ENCODE measurements at places on chromosomes 2 and 18.

GRCh38 chr2:2291500-2292260 lies 39.4 kb downstream of the MYT1L start:
- DNase-seq, result no peak

DNA sequence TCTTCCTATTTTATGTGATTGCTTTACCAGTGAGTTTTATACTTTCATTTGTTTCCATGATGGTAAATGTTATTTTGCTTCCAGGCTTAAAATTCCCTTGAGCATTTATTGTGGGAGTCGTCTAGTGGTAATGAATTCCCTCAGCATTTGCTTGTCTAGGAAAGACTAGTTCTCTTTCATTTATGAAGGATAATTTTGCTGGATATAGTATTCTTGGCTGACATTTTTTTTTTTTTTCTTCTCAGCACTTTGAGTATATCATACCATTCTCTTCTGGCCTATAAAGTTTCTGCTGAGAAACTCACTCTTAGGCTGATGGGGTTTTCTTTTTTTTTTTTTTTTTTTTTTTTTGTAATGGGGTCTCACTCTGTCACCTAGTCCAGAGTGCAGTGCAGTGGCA lies 99.1 kb downstream of the EDAR start:
- DNase-seq, result no peak

GRCh38 chr2:231557571-231558217 lies 27.4 kb upstream of the NMUR1 start:
- peak; percentile 20 for DNase-seq

GRCh38 chr2:239675826-239676715 lies 275.3 kb upstream of the HDAC4 start:
- no peak for DNase-seq

GRCh38 chr2:137741784-137742362 lies 222.4 kb upstream of the HNMT start:
- no peak for DNase-seq

- DNase-seq, result no peak
These were observed 23.5 kb downstream of the GPD2 start for GRCh38 chr2:156459720-156460119.

DNA sequence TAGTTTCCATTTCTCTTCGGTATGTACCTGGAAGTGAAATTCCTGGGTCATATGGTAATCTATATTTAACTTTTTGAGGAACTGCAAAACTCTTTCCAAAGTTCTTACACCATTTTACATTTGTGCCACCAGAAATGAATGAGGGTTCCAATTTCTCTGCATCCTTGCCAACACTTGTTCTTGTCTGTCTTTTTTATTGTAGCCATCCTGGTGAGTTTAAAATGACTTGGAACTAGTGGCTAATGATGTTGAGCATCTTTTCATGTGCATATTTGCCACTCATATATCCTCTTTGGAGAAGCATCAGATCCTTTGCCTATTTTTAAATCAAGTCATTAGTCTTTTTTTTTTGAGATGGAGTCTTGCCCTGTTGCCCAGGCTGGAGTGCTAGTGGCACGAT lies 59.4 kb downstream of the MALT1 start:
- DNase-seq, result no peak

GRCh38 chr2:68952887-68953521 lies at the start of gene GKN2:
TSS of gene GKN2 (minus strand) at chr2:68952893. CDS start at chr2:68952861, 32 bp downstream.
- DNase-seq, result no peak

- no peak for DNase-seq
These were observed 294.7 kb downstream of the MEIS1 start for GRCh38 chr2:66729416-66730330.

DNA sequence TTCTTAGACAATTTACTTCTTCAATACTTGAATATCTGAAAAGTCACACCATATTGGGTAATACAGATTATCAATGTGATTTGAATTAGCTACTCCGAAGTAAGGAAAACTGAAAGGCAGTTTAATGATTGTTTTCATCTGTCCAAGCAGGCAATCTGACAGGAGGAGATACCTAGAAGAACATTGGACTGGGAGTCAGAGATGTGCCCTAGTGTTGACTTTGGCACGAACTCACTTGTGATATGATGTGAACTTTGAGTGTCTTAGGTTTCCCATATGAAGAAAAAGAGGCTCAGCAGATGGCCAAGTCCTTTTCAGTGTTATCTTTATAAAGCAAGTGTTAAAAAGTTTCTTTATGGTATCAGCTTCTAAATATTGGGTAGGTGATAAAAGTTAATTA lies 287.1 kb downstream of the MTX2 start:
- DNase-seq, result no peak

DNA sequence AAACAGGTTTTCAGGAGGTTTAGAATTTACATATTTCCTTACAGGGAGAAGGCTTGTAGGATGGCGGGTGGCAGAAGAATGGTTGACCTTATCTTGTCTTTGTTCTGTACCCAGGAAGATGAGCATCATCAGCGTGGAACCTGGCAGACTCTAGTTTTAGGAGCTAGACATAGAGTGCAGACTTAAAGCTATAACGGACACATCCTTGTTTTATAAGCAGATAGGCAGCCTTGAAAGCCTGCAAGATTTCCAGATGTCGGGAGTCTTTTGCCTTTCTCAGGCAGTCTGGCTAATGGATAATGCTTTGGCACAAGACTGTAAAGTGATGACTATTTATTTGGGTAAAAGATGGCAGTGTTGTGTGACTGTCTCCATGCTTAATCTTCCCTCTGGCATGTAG lies 11.7 kb downstream of the AQP12B start:
- no peak for DNase-seq

DNA sequence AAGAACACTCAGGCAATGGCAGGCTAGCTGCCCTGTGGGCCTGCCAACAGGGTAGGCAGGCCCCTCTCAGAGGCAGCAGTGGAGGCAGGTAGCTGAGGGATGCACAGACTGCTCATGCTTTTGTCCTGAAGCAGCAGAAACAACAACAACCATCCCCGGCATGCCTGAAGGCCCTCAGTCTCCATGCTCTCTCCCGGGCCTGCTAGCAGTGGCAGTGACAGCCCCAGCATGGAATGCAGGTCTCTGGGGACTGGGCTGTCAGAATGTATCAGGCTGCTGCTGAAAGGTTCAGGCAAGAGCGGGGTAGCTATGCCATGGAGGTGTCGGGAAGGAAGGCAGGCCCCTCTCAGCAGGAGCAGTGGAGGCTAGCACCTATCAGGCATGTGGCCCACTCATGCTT lies 209.8 kb downstream of the KCNJ3 start:
- DNase-seq, result no peak

- no peak for DNase-seq
These were observed 898.7 kb downstream of the BCL11A start for GRCh38 chr2:59654710-59655109.
